HepG2 (cell line): ENCODE measurements at places on chromosomes 2 and 18. TPM values are rescaled to one million over a fixed set of nuclear protein-coding genes. Genes with fewer than 3 reads are reported as not detected.

- DNase-seq = peak; percentile 60
- H3K4me1 ChIP-seq = peaks cover 34% of the 10 kb centered on the region
- no peak overlapping the region for H3K27ac ChIP-seq
- H3K27me3 ChIP-seq = peaks cover 41% of the 10 kb centered on the region
- peaks cover 11% of the 10 kb centered on the region; the same call in 1 of the 3 replicates for H3K36me3 ChIP-seq
- H3K4me3 ChIP-seq = peak overlapping the region; percentile 52
These were observed 4.3 kb upstream of the ASIC4 start for GRCh38 chr2:219509780-219510511.

GRCh38 chr2:216516730-216517350 lies 18.2 kb downstream of the RPL37A start:
- H3K4me1 ChIP-seq = peaks cover 4% of the 10 kb centered on the region
- DNase-seq = no peak
- no peaks in the 10 kb centered on the region for H3K36me3 ChIP-seq
- no peaks in the 10 kb centered on the region for H3K27me3 ChIP-seq
- H3K4me3 ChIP-seq = no peak overlapping the region

ZBTB7C gene
- total RNA-seq = 0.04 TPM in 1 of 2 replicates, not detected in the other

DNA sequence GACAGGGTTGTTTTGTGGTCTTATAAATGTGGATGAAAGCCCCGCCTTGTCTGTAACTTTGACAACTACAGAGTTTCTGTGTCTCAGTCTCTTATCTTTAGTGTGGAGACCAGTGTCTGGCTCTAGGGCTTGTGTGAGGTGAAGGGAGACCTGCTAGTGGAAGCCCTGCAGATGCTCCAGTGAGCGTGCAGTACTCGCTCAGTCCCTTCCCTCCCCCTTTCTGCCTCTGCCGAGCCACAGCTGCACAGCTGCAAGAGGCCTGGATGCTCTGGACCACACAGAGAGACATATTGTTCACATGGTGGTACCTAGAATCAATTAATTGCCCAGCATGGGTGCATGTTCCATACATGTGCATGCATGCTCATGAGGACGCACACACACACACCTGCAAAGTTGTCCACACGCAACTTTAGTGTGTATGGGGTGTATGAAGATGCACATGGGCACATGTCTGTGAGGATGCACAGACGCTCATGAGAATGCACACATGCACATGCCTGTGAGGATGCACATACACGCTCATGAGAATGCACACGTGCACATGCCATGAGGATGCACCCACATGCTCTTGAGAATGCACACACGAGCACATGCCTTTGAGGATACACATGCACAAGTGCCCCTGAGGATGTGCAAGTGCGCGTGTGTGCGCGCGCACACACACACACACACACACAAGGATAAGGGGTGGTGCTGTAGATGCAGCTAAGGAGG lies 282.1 kb upstream of the HS6ST1 start:
- no peaks in the 10 kb centered on the region for H3K36me3 ChIP-seq
- no peak overlapping the region for H3K27ac ChIP-seq
- no peak overlapping the region for H3K4me3 ChIP-seq

CROCC2 gene
- not detected in 2 replicates for total RNA-seq

MC2R gene
- total RNA-seq = not detected in 2 replicates
